ENCODE measurements at places on chromosomes 13 and 19.

DNA sequence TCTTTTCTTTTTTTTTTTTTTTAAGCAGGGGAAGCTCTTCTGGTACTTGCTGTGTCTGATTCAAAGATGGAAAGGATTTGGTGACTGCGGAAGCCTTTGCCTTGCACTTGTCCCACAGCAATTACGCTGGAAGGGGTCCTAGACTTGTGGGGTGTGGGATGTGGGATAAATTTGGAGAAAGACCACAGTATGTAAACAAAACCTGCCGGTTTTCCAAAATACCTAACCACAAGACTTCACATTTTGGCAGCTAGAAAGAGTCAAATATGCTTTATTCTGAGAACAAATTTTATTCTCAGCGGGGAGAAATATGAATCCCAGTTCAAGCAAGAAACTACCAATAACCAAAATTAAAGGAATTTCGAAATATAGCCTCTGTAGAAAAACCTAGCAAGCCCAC, 176.5 kb downstream of the SPRY2 start:
- no peak for DNase-seq

GRCh38 chr19:16355293-16356043, 30.8 kb downstream of the KLF2 start:
- no peak for DNase-seq

DNA sequence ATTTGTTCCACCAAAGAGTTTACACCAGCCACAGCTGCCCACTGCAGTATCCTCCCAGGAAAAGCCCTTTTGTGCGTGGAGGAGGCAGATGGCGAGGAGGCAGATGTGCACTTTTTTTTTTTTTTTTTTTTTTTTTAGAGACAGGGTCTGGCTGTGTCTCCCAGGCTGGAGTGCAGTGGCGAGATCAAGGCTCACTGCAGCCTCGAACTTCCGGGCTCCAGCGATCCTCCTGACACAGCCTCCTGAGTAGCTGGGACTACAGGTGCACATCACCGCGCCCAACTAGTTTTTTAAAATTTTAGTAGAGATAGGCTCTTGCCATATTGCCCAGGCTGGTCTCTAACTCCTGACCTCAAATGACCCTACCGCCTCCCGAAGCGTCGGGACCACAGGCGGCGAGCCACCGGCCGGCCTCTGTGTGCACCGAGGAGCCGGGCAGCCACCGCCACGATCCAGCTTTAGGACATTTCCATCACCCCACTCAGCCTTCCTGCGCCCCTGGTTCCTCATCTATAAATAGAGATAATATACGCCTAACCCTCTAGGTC, 563 bp upstream of the PDCD5 start:
- DNase-seq: no peak

GRCh38 chr19:30645946-30646577, 273.9 kb downstream of the ZNF536 start:
- no peak for DNase-seq

- no peak for DNase-seq
Observed at GRCh38 chr19:11921852-11922495, 2.9 kb upstream of the ZNF700 start.

DNA sequence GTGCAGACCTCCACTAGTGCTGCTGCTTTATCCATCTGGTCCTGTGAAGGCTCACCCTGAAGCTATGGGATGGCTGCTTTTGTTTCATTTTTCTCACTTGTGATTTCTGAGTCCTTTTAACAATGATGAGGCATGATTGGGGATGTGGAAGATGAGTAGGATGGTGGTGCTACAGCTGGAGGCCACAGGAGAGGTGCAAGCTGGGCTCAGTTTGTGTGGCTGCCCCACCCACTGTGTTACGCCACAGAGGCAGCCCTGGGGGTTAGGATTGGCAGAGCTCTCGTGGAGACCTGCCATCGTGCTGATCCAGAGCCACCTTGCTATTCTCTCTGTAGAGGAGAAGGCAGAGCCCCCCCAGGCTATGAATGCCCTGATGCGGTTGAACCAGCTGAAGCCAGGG, 19.6 kb upstream of the QTRT1 start:
- no peak for DNase-seq

- no peak for DNase-seq
Observed at GRCh38 chr13:28817204-28817603, 2.9 kb upstream of the MTUS2 start.

DNA sequence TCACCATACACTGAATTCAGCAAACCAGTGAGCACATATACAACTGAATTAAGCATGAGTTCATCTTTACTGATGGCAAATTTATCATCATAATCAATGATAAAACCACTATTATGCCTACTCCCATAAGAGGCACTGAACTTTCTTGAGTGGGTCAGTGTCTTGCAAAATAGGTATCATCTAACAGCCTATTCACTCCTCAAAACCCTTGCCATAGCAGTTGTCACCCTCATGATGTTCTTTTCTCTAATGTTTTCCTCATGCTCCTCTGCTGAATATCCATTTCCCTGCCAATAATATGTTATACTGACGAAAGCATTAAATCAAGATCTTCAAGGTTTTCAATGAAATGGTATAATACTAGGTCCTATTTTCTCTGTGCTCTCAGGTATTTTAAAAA, 5.6 kb downstream of the ARGLU1 start:
- no peak for DNase-seq

DNA sequence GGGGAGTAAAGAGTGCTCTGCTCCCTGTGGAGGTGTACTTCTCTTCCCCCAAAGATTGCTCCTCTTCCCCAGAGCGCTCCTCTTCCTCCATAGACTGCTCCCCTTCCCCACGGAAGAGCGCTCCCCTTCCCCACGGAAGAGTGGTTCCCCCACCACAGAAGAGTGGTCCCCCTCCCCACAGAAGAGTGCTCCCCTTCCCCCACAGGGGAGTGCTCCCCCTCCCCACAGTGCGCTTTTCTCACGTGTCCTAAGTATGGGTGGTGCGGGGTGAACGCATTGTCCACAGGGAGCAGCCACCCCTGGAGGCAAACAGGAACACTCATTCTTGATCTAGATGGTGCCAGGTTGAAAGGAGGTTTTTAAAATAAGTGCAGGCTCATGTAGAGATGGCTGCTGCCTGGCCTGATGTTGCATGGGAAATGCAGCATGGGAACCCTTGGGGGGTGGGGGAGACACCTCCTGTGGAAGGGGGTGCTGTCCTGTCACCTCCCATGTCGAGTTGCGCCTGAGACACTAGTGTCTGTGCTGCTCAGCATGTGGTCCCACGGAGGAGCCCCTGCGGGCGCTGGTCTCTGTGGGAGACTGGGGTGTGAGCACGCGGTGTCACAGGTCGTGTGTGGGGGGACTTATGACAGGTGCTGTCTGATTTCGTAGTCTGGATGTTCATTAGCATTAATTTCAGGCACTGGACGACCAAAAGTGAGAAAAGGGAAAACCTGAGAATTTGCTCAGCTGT, 52.2 kb downstream of the ATP11A start:
- DNase-seq: no peak
